Mesendoderm (in vitro differentiated cells): ENCODE measurements at places on chromosomes 7 and 10.

- DNase-seq: no peak
These were observed 209.8 kb upstream of the C7orf33 start for GRCh38 chr7:148380596-148381419.

DNA sequence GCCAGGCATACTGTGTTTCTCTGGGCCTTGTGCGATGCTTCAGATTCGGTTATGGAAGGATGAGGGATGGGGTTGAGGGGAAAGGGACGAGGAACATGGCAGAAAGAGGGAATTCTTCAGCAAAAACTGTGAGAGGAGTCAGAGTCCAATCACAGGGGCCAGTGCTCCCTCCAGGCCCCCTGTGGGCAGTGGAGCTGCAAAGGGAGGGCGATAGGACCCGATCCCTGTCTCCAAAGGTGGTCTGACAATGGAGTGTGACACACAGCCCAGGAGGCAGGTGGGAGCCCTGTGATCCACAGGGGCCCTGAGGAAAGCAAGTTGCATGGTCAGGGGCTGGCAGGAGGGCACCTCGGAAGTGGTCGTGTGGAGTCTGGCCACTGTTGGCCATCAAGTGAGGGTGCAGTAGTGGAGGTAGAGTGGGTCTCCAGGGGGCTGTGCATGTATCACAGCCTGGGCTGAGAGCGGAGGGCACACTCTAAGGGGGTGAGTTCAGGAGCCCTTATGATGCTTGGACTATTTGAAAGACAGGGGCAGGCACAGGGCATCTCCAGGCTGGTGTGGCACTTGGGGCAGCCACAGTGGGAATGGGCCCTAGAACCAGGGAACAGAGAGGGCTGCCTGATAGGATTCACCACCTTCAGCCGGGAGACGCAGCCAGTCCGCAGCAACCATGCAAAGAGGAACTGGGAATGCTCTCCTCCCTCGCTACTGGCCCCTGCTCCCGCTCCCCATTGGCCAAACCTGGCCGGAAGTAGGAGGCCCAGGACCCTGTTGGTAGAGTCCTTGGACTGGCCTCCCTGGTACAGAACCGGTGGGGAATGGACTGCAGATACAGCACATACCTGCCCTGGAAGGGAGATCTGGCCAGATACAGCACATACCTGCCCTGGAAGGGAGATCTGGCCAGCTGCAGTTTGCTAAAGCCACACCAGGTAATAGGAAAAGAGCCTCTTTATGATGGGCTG is 115.9 kb downstream of the ADCY1 start:
- no peak for DNase-seq

GRCh38 chr7:23474829-23475575 is 4.7 kb upstream of the IGF2BP3 start:
- DNase-seq: no peak

DNA sequence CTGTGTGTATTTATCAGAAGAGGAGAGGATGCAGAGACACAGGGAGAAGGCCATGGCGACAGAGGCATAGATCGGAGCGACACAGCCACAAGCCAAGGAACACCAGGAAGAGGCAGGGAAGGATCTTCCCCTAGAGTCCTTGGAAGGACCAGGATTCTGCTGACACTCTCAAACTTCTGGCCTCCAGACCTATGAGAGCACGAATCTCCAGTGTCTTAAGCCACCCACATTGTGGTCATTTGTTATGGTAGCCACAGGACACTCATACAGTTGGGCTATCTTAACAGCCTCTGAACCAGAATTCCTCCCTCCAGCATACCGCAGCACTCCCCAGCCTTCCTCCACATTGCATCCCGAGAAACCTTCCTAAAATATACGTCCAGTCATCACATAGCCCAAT is 367.0 kb upstream of the MGMT start:
- no peak for DNase-seq

GRCh38 chr10:59880019-59880717 is 26.2 kb downstream of the CCDC6 start:
- DNase-seq: no peak

DNA sequence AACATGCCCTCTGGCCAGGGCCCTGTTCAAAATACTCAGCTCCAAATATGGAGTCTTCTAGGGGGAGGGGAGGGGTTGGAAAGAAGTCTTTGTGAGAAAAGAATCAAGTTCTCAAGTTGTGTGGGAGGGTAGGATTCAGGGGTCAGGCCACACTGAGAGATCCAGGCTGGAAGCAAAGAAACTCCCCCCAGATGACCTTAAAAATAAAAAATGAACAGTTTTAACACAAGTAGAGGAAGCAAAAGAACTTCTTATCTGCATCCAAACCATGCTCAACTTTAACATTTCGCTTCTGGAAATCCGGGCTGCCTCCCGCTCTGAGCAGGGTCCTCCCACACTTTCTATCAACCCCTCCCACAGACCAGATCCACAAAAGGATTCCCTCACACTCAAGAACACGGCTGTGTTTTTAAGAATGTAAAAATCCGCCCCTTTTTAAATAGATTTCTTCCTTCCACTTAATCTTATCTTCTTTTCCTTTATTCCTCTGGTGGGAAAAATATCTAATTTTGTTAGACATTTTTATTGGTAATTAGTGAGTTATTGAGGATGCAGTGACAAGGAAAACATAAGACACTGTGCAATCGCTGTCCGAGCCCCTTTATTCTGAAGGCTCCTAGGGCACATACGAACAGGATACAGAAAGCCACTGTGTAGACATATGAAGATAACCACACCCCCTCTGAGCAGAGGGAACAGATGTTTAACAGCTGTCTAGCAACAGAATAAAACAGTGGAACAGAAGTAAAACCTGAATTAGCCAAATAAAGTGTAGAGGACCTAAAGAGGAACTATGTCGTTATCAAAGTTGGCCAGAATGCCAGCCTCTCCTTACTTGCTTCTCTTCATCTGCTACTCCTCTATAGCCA is 43.8 kb downstream of the CYTH3 start:
- no peak for DNase-seq

DNA sequence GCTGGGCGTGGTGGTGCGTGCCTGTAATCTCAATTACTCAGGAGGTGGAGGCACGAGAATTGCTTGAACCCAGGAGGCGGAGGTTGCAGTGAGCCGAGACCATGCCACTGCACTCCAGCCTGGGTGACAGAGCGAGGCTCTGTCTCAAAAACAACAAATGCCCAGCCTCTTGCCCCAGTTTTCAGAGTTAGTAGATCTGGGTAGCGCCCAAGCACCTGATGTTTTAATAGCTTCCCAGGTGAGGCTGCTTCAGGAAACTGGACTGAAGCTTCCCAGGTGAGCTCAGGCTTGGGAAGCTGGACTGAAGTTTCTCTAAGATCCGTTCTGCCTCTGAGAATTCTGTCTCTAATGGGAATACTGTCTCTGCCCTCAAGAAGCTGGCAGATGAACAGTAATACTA is 12.2 kb downstream of the RPS24 start:
- DNase-seq: no peak

GRCh38 chr10:60541451-60541850 is 151.8 kb upstream of the ANK3 start:
- no peak for DNase-seq

DNA sequence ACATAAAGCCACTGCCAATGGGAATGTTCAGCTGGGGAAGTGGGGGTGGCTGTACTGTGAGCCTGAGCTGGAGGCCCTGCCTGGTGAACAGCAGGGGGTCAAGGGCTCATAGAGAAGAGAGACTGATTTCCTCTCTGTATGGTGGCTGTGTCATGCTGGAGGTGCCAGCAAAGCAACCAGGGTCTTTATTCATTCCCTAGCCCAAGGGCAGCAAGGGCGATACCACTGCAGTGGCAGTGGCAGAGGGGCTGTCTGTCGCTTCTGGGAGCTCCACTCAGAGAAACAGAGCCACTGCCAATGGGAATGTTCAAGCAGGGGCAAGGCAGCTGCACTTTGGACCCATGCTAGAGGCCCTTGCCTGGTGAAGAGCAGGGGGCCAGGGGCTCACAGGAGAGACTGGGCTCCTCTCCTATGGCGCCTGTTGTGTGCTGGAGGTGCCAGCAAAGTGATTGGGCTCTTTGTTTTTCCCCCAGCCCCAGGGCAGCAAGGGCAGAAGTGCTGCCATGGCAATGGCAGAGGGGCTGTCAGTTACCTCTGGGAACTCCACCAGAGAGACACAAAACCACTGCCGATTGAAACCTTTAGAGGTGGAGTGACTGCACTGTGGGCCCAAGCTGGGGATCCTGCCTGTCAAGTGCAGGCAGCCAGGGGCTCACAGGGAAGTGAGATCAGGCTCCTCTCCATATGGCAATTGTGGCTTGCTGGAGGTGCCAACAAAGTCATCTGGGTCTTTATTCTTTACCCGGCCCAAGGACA is 545.1 kb downstream of the SH2D4B start:
- no peak for DNase-seq

DNA sequence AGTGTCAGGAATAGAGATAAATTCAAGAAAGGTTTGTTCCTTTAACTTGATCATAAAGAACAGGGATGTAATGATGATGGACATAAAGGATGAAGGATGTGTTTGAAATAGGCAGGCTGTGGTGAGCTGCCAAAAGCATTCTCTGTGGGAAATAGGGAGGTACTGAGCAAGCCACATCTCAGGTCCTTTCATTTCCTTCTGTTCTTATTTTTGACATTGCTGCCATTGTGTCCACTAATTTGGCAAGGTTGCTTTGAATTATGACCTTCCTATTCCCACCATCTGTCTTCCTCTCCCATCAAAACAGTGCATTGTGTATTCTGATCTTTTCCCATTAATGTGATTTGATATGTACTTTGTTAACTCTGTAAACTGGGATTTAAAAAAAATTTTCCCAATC is 9.4 kb downstream of the SCRN1 start:
- no peak for DNase-seq

DNA sequence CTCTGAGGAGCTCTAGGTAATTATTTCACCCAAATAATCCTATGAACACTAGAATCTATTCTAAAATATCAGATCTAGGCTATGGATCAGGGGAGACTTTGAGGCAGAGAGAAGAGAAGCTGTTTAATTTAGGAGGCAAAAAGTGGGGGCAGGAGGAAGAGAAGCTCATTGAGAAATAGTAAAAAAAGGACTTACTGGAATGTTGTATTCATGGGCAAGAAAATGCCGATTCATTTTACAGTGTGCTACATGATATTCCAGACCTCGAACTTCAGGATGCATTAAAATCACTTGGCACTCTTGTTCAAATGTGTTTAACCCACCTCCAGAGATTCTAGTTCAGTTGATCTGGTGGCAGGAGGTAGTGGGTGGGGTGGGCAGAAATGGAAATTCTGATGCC is 109.5 kb upstream of the ITGB1 start:
- no peak for DNase-seq

DNA sequence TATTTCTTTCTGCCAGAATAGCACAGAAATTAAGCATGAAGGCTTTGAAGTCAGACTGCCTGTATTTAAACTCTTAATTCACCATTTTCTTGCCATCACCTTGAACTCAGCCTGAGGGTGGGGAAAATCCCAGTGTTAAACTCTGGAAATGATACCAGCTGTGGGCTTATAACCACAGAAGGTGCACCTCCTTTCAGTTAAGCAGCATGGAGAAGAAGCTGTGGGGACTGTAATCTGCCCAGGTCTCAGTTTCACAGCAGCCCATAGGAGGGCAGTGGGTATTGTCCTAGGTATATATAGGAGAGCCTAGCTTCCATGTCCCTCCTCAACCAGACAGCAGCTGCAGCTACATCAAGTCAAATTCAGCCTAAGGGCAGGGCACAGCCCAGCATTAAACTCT is 241.6 kb downstream of the HPSE2 start:
- no peak for DNase-seq

GRCh38 chr7:118082506-118082905 is 101.5 kb upstream of the LSM8 start:
- DNase-seq: no peak

GRCh38 chr10:116097239-116097784 is 175.7 kb downstream of the GFRA1 start:
- DNase-seq: peak; percentile 36
